ENCODE measurements at places on chromosomes 4 and X.

DNA sequence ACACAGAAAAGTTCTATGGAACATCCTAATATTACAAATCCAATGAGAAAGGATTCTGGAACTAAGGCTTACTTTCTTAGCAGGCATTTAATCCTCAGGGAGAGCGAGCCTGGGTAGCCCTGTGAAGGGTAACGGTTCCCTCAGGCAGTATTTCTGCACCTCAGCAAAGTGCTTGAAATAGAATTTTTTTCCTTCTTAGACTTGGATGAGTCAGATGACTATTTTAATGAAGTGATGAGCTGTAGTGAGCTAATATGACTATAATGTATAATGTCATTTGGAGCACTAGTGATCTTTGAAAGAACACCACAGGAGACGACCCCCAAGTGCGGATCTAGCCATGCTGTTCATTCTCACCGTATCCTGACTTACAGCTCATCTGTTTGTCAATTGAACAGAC, 493.0 kb upstream of the FAM241A start:
- DNase-seq: no peak

- DNase-seq: no peak
These were observed 20.4 kb upstream of the WWC2 start for GRCh38 chr4:183078634-183079033.

DNA sequence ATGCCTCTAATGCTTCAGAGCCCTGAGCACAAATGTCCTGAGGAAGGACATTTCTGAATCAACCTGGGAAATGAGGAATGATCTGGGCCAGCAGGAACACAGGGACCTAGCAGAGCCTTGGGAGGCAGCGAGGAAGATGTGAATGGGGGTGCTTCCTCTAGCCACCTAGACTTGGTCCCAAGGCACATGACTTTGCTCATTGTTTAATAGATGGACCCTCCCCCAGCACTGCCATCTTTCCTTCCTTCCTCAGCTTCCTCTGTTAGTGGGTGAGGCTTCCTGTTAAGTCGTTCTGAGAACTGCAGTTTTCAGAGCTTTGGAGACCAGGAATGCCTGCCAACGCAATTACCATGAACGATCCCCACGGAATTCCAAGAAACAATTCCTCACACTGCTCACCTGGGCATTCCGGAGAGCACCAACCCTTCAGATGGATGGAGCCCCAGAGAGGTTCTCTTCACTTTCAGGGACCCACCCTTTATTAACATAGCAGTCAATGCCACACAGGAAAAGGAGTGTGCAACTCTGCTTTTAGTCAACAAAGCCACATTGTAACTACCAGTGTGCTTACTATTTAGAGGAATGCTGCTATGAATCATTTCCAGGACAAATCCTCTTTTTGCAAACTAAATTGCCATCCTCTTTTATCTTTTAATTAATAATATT, 48.5 kb upstream of the STIM2 start:
- no peak for DNase-seq

DNA sequence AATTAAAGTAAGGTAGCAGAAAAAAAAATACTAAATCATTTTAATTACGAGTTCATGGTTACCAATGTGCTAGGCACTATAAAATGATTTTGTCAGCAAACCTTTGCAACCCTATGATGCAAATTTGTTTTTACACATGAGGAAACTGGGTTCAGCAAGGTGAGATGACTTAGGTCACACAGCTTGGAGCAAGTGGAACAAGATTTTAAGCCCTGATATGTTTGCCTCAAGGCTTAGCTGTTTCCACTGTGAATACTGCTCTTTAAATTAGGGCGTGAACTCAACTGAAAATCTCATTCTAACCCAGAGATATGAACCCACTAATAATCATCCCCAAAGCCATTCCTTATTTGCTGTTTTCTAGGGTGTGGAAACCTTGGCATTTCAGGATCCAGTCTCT, 86.3 kb downstream of the CEP44 start:
- no peak for DNase-seq

All from NCI-H1417 treated with DMSO at 0.1 percent for 48 hours (cell line).